ENCODE measurements at places on chromosomes 2 and 18. TPM values are rescaled to one million over a fixed set of nuclear protein-coding genes. Genes with fewer than 3 reads are reported as not detected.

The HOXD9 gene
- total RNA-seq: 70.8 TPM

The SERPINB13 gene
- total RNA-seq: not detected

The LRATD1 gene
- 14.1 TPM for total RNA-seq

GRCh38 chr2:139214801-139215200 is 434.6 kb upstream of the NXPH2 start:
- DNase-seq: no peak

DNA sequence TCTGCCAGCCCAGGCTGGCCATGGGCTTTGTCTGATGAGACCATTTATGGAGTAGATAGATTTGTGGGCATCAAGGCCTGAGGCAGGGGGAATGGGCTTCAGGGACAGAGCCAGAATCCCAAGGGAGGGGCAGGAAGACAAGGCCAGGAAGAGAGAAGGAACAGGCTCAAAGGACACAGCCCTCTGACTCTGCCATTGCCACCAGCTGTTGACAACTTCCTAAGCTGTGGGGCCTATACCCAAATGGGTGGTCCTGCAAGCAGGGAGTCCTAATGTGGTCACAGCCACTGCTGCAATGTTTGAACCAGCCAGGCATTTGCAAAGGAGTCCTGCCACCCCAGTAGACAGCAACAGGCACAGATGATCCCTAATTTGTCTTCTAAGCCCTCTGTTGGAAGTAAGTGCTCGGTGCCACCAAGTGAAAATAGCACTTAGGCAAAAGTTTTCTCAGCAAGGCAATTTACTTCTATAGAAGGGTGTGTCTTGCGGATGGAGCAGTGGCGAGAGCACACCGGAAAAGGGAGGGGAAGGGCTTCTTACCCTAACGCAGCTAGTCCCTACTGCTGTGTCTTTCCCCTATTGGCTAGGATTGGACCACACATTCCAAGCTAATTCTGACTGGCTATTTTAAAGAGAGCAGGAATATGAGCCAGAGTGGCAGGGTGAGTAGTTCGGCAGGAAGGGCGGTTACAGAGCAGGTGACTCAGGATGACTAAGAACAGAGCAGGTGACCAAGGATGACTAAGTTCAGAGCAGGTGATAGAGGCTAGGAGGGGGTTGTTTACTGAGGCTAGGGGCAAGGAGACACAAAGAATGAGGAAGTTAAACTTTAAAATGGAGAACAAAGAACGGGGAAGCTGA is 47.2 kb downstream of the C1QL2 start:
- DNase-seq: no peak

DNA sequence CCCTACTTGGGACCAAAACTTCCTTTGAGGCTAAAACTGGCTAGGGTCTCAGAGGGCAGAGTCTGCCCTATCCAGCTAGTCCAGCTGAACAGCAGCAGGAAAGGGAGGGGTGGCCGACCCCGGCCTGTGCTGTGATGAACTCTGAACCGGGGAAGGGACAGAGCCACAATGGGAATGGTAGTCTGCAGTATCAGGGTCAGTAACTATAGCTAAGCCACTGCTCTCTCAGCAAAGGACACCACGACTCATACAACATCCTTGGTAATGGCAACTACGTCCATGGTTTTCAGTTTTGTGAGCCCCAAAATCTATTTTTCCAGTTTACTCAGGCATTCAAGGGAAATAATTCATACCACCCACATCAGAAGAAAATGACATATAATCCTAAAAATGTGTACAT is 75.2 kb downstream of the NBAS start:
- no peak for DNase-seq

The SPIRE1 gene
- total RNA-seq: 78.1 TPM

The LIPT1 gene
- total RNA-seq: 11.6 TPM

DNA sequence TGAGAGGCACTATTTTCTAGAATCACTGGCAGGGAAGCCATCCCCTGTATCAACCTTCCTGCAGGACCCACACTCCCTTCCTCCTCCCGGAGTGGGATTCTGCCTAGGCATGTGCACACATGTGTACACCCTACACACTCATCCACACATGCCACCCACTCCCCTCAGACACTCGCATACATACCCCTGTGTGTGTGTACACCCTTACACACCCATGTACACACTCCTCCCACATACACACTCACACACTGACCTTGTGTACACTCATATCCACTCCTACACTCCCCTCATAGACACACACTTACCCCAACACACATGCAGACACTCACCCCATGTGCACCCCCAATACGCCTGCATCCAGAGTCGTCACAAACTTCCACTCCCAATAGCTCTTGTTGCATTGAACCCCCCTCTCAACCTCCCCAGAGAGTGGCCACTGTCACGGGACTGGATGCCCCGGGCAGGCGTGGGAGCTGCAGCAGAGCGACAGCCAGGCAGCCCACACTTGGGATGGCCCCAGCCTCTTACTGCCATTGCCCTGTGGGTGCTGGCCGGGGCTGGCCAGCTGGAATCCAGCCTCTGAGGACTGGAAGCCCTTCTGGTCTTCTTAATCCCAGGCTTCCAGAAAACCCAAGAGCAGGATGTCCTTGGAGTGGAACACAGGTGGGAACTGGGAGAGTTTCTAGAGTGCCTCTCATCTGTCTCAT is 251.0 kb downstream of the LOXHD1 start:
- DNase-seq: no peak

DNA sequence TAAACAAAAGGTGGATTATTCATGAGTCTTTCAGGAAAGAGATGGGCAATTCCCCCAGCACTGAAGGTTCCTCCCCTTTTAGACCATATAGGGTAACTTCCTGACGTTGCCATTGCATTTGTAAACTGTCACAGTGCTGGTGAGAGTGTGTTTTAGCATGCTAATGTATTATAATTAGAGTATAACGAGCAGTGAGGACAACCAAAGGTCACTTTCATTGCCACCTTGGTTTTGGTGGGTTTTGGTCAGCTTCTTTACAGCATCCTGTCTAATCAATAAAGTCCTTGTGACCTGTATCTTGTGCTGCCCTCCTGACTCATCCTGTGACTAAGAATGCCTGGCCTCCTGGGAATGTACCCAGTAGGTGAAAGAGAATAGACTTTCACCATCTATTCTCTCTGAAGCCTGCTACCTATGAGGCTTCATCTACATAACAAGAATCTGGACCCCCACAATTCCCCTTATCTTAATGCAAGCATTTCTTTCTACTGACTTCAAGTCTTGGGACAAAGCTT is 148.7 kb downstream of the CABLES1 start:
- no peak for DNase-seq

DNA sequence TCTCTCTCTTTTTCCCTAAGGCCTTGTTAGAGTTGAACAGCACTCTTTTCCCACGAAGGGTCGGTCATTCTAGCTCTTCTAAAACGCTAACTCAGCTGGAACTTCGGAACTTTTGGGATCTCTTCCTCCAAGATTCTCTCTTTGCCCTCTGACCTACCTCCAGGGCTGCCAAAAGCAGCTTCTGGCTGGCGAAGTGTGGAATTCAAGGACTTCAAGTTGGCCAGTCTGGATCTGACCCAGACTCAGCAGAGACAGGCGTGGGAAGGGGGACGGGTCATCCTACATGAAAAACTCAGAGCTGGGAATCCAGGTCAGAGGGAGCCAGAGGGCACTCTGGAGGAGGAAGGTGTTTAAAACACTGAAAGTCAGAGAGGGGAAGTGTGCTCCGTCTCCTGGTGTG is 305.5 kb upstream of the HDAC4 start:
- no peak for DNase-seq

The MYO7B gene
- total RNA-seq: 0.29 TPM

The GALNT3 gene
- total RNA-seq: not detected

- peak; percentile 16 for DNase-seq
Measured at GRCh38 chr18:26227051-26227670, 916 bp downstream of the TAF4B start.

The CCDC68 gene
- 6.9 TPM for total RNA-seq

- DNase-seq: no peak
Measured at GRCh38 chr2:73260338-73260984, 23.8 kb downstream of the FBXO41 start.

DNA sequence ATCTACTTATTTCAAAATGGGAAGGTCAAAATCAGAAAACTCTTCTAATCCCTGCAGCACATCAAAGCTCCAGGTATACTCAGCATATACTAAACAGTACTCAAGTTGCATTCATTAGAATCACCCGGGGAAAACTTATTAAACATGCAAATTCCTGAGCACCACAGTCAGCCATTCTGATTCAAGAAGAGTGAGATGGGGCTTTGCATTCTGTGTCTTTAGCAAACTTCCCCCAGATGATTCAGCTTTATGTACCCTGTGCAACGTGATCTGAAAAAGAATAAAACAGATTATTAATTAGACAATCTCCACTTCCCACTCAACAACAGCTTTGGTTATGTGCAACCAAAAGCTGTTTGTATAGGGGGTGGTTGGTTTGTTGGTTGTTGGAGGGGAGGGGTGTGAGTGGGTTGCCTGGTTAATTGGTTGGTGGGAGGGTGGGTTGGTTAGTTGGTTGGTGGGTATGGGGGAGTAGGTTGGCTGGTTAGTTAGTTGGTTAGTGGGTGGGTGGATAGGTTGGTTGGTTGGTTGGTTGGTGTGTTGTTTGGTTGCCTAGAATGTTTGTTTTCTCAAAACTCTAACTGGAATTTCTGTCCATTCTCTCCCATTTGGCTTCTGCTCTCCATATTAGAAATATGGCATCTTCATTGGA is 112.5 kb upstream of the AGAP1 start:
- no peak for DNase-seq

DNA sequence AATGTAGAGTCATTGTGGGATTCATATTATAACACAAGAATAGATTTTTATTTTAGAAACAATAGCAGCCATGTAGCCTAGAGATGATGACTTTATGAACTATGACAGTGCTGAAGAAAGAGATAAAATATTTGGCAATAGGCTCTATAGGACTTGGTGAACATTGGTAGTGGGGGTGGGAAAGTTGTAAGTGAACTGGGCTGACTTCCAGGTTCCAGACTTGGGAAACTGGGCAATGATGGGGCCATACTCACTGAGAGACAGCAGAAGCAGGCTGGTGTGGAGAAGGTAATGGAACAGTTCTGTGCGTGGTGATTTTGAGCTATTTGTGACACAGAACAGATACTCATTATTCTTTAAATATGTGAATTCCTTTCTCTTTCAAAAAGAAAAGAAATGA is 470.3 kb upstream of the HNRNPA3 start:
- DNase-seq: no peak

DNA sequence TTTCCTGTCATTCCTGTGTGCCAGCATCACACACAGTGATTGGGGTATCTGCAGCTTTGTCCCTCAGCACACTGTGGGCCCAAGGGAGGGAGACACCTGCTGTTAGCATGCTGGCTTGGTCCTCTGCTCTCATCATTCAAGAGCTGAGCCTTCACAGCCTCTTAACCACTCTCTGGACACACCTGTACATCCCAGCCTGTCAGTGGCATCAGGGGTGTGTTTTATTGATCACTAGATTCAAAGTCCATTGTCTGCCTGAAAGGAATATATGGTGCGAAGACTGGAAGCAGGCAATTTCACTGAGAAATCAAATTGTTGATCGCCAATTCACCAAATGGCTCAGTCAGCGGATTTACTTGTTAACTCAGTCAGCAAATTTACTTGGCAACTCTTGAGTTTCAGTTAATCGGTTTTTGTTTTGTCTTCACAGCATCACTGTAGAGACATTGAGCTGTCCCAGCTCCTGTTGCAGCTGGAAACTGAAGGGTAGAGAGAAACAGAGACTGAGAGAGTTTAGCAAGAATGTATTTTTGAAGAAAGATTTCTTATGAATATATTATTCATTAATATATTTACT is 56.3 kb upstream of the TMEM200C start:
- no peak for DNase-seq

The HOXD12 gene
- not detected for total RNA-seq

The ATP8B1 gene
- 21.5 TPM for total RNA-seq

GRCh38 chr2:216408426-216409290 is 3.6 kb upstream of the SMARCAL1 start:
- DNase-seq: no peak

GRCh38 chr2:232240906-232241305 is 137.6 kb upstream of the ALPP start:
- DNase-seq: no peak

DNA sequence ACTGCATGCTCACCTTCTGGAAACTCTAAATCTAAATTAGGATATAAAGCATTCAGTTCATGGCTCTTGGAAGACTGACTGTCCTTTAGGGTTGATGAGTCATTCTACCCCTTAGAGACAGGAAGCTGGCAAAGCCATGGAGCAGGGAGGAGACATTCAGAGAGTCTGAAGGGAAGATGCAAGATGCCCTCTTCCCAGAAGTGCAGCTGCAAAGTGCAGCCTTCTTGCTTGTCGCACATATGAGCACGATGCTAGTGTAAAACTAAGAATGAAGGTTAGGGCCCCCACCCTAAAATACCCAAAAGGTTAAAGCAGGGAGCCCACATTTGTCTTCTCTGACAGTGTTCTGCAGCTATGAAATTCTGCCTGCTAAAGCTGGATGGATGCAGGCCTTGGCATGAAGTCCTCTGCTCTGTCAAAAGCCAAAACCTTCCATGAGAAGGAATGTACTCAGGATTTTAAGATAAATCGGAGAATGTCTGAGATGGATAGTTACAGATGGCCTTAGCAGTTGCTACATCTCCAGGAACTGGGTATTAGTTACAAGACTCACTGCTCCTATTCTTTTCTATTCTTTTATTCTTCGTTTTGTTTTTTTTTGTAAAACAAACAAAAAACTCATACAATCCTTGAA is 89.7 kb downstream of the POLE4 start:
- DNase-seq: no peak

- no peak for DNase-seq
Measured at GRCh38 chr2:26298286-26298637, 47.7 kb upstream of the SELENOI start.

GRCh38 chr2:101307950-101308431 is 510 bp downstream of the RNF149 start:
- peak; percentile 33 for DNase-seq

- no peak for DNase-seq
Measured at GRCh38 chr2:204115137-204116056, 178.8 kb downstream of the ICOS start.

GRCh38 chr2:181466661-181467576 is 9.7 kb downstream of the ITGA4 start:
- DNase-seq: peak; percentile 23

DNA sequence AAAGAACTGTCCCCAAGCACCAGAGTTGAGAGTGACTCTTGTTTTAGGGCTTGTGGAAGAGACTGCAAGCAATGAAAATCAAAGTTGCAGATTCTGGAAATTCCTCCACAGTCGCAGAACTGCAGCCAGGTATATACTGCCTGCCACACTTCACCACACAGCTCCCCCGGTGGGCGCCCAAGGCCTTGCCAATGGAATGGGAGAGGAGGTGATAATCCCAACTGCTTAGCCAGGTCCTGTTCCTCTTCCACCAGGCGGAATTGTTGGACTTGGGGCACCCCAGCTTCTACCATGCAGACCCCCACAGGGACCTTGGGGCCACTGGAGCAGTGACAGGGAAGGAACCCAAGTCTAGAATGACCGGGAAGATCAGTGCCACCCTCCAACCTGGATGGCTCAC is 4.8 kb upstream of the PDIA6 start:
- DNase-seq: no peak

DNA sequence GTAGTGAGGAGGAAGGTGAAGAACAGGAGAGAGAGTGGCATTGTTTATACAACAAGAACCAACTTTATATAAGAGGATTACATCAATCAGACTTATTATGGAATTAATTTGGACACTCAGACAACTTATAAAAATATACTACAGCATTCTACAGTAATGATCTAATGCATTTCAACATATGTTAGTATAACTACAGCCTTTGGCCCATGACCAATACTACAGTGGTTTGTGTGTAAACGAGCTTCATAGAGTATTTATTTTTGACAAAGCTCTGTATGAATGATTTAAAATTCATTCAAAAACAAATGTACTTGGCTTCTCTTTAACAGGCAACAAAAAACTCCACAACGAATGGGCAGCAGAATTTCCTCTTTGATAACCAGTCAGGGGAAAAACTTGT is 72.8 kb downstream of the ZNF521 start:
- no peak for DNase-seq

Measured in uterus (tissue), 4 donors.